ENCODE measurements at places on chromosomes 4 and X.

GRCh38 chrX:80808881-80809411 lies 731 bp downstream of the BRWD3 start:
- DNase-seq: no peak

GRCh38 chr4:183214912-183215488 lies 105.1 kb downstream of the CLDN22 start:
- DNase-seq: no peak

DNA sequence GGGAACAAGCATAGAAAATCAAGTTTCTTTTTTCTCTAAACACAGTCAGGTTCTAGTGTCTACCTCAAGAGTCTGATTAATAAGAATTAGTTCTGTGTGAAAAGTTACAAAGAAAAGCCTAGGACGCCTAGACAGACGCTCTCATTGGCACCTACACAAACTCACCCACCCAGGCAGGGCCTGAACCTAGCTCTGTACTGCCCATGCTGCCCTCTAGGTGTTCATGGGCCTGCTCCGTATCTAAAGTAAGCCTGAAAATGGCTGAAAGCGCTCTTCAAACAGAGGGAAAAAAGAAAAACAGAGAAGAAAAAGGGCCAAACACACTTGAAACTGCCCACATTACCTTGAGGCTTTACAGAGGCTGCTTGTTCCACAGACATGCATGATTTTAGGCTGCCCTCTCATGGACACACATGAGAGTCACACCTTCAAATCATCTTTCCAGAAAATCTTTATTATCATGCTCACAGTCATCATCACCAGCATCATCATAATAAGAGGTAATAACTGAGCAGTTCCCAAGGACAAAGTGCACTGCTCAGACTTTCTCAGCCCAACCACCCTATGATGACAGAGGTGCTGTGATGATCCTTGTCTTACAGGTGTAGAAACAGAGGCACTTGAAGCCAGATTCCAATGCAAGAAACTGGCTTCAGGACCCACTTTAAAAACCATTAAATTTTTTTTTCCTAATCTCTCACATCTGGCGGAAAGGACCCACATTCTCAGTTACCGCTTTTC lies 49.6 kb downstream of the MAP7D2 start:
- DNase-seq: peak; percentile 23

DNA sequence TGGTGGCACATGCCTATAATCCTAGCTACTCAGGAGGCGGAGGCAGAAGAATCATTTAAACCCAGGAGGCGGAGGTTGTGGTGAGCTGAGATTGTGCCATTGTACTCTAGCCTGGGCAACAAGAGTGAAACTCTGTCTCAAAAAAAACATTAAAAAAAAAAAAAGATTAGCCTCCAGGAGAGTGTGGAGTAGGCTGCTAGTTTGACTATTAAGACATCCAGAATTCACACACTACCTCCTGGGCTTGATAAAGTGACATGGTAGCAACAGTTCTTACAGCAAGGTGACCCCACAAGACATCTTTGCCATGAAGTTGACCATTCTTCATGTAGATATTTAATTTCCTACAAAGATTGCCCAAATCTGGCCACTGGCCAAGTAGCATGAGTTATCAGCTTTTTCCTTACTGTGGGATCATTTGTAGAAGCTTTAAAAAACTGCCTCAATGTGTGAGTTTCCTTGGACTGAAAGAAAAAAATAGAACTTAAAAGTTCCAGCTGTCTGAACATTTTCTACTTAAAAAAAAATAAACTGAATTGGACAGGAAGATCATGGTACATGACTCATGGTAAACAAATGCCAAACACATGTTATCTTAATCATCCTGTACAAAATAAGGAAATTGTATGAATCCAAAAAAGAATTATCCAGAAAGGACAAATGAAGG lies 35.3 kb upstream of the SPRY1 start:
- DNase-seq: no peak

DNA sequence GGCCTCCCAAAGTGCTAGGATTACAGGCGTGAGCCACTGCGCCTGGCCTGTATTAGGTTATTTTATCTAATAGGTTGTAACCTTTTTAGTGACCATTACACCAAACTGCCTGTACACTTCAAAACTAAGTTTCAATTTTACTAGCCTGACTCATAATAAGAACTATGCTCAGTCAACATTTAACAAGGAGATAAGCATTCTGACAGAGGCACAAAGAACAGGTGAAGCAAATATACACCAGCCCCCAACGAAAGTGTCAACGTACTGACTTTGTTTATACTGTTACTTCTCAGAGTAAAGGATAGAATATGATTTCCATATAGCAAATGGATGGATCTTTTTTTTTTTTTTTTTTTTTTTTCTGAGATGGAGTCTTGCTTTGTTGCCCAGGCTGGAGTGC lies 62.8 kb downstream of the SHISA3 start:
- DNase-seq: no peak

DNA sequence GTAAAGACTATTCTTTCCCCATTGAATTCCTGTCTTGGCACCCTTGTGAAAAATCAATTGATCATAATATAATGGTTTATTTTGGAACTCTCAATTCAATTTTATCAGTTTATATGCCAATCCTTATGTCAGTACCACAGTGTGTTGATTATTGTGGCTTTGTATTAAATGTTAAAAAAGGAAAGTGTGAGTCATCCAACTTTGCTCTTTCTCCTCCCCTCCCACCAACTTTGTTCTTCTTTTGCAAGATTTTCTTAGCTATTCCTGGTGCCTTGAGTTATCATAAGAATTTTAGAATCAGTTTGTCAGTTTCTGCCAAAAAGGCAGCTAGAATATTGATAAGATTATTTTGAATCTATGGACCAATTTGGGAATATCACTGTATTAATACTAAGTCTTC lies 11.2 kb upstream of the RNF175 start:
- no peak for DNase-seq

DNA sequence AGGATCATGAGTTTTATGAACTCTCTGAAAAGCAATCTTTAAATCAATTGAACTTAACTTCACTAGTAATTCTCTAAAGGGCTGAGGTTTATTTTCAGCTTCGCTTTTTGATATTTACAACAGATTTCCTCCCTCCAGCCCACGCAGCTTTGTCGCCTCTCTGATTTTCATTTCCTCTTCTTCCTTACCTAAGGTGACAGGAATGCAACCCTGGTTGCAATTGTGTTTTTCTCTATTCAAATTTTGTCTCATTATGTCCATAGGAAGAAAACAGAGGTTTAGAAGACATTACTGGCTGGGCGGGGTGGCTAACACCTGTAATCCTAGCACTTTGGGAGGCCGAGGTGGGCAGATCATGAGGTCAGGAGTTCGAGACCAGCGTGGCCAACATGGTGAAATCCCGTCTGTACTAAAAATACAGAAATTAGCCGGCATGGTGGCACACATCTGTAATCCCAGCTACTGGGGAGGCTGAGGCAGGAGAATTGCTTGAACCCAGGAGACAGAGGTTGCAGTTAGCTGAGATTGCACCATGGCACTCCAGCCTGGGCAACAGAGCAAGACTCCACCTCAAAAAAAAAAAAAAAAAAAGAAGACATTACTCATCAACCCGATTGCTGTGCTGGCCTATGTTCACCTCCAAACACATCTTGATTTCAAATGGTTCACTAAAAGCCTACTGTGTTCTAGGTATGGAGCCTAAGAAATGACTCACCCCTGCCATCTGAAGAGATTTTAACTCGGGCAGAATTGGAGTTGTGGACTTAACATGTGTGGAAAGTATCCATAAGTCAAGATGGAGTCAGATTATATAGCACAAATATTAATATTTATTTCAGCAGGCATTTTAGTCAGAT lies 36.8 kb downstream of the VSIG4 start:
- DNase-seq: no peak

DNA sequence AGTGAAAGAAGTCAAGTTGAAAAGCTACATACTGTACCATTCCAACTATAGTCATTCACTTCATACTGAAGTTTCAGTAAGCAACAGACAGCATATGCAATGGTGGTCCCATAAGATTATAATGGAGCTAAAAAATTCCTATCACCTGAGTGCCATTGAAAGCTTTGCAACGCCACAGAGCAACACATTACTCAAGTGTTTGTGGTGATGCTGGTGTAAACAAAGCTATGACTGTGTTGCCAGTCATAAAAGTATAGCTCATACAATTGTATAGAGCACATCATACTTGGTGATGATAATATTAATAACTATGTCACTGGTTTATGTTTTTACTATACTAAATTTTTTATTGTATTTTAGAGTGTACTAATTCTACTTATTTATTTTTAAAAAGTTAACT lies 78.9 kb downstream of the NAF1 start:
- DNase-seq: no peak

- DNase-seq: no peak
These were observed 45.9 kb downstream of the PDLIM5 start for GRCh38 chr4:94497690-94498089.

DNA sequence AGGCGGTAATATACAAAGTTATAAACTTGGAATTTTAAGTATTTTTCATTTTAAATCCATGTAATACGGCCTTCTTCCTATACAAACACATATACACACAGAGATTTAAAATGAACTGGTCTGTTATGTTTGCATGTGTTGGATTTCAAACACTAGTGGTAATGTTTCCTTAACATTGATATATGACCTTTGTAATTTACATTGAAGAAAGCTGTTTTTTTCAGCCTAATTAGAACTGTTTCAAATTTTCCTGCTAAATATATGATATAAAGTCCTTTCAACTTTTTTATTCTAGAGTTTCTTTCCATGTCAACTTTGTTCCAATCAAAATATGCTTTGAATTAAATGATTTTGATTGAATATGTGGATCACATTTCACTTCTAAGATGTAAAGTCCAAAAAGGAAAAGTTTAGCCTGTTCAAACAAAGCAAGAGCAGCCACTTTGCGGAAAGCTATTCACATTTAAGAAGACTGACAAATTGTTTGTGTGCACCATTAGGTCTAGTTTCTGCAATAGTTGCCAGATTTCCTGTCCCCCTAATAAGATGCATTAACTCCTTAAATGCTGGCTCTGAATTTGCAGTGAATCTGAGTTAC lies 226.0 kb upstream of the MAB21L2 start:
- DNase-seq: no peak

GRCh38 chr4:165489786-165490185 lies 111.0 kb downstream of the CPE start:
- DNase-seq: no peak

GRCh38 chrX:51144828-51145442 lies 187.7 kb upstream of the NUDT10 start:
- DNase-seq: peak; percentile 10

DNA sequence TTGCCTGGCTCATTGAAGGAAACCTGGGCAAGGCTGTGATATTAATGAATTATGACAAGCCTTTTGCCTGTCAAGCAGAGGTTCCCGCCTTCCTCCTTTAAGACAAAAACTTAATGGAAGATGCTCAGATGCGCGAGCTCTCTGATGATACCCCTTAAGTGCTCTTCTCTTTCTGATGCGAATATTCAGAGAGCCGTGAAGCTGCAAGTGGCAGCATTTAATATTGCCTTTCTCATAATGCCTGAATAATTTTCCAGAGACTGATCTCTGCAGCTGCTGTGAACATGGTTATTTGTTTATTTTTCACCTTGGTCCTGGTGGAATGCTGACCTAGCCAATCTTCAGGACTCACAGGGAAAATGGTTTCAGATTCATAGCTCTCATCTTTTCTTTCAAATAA lies 251.8 kb downstream of the TENM3 start:
- no peak for DNase-seq

DNA sequence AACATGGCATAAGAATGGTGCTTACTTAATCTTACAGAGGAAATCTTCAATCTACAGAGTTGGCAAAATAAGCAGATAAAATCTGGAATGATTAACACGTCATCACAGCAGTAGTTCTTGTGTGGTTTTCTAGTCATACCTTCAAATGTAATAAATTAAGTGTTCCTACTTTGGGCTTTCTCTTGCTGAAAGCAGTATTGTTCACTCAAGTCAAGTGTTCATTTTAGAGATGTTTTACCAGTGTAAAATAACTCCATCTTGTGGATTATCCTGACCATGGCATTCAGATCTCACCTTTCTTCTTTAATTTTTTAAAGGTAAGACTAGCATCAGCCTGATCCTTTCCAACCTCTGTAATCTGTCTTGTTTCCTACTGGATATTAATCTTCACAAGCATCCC lies 72.9 kb downstream of the ADAMTS3 start:
- DNase-seq: no peak

DNA sequence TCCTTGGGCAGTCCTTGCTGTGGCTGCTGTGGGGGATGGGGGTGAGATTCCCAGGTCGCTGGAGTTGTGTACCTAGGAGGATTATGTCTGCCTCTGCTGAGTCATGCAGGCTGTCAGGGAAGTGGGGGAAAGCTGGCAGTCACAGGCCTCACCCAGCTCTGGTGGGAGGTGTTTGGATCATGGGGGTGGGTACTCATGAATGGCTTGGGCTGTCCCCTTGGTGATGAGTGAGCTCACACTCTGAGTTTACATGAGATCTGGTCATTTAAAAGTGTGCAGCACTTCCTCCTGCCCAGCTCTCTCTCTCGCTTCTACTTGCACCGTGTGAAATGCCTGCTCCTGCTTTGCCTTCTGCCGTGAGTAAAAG lies 24.6 kb upstream of the PDLIM3 start:
- no peak for DNase-seq

DNA sequence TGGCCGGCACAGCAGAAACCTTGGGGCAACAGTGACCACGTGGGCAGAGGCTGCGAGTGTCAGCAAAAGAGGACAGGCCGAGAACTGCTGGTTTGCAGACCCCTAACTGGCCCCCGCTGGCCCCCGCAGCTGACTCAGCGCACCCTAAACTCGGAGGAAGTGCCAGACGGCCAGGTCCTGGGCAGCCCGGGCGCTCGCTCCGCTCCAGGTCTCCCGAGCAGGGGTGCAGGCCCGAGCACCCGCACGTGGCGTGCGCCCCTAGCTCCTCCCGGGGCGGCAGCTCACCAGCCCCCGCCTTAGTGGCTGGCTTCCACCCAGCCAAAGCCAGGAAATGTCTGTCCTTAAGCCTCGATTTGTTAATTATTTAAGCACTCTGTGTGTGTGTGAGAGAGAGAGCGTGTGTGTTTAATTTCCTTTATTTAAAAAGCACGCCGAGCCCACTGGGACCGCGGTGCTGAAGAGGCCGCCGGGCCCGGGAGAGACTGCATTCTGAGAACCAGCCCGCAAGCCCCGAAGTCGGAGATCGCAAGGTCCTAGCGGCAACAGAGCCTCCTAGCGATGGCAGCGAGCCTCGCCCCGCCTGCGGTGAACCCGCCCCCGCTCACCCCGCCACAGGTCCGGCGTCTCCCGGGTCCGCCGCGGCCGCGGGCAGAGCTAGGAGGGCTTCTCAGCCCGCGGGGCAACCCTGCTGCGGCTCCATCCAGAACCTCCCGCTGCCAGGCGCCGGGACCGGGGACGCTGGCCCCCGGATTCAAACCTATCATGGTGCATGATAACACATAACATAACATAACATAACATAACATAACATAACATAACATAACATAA lies 45.9 kb upstream of the CDKN2AIP start:
- DNase-seq: peak; percentile 4

DNA sequence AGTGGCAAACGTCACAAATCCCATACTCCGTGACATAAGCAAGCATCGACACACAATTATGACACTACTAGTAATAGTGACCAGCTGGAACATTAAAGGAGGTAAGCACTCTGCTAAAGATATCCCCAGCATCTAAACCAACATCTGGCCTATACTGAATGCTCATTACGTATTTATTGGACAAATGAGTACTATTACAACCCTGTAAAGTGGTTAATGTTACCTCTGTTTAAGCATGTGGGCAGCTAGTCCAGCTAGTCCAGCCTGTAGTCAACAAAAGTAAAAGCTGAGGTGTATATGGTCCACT lies 419 bp upstream of the RPGR start:
- DNase-seq: no peak

- no peak for DNase-seq
These were observed 432.0 kb downstream of the GLUD2 start for GRCh38 chrX:121479406-121479805.

GRCh38 chr4:88702782-88703181 lies 5.2 kb upstream of the NAP1L5 start:
- no peak for DNase-seq

- DNase-seq: no peak
These were observed 37.3 kb downstream of the MANBA start for GRCh38 chr4:102723511-102723910.
